Iris pigment epithelial cell (primary cell): ENCODE measurements at places on chromosomes 7 and 10.
A peak's percentile ranks its signal among the peaks of the same experiment; 100 is the strongest.

DNA sequence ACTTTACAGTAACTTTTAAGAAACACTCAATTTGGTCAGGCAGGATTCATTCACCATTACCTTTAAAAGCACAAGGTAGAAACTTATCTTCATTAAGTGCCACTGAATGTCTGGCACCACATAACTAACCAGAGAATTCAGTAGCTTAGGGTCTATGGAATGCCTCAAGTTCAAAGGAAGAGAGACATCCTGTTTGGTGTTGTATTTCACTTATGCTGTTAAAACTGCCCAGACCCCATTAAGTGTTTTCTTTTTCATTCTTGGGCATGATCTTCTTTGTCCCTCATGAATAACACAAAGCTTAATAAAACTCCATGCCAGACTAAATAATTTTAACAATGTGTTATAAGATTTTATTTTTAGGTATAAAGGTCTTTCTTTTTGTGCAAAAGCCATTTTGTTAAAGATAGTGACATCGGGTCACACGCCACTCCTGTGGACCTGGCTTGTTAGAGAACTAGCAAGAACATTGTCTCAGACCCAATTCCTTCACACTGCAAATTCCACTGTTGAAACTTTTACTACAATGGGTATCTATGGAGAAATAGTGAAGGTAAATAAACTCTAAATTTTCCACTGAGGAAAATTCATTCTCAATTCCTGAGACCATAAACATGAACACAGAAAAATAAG is 221.0 kb downstream of the TWIST1 start:
- peak; percentile 36 for DNase-seq

DNA sequence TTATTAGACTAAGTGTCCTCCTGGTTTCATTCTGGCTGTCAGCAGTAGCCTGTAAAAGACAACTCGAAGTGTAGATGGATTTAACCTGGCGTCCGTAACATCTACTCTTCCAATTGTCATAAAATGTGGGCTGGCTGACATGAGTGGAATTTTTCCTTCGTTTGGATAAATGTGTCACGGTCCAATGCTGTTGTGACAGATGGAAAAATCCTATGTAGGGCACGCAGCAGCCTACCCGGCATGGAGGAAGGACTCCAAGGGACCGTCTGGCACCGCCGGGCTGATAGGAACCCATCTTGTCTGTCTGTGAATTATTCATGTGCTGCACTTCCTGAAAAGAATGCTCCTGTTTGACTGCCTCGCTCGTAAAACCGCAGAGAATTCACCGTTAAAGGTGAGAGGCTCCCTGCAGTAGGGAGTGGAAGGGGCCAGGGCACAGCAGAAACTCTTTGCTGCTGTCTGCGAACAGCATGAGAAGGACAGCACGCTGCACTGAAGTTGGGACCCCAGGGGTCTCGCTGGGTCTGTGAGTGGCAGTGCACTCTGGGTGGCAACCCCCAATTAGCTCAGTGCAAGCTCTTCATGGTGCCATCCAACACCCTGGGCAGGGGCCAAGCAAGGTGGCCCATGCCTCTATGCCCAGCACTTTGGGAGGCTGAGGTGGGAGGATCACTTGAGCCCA is 1.6 kb upstream of the ORAI2 start:
- DNase-seq, result no peak

GRCh38 chr7:14769261-14769660 is 133.3 kb downstream of the DGKB start:
- DNase-seq, result no peak

GRCh38 chr10:51862149-51862548 is 162.8 kb upstream of the CSTF2T start:
- DNase-seq, result no peak

- DNase-seq, result peak; percentile 82
Measured at GRCh38 chr7:36165059-36165458, 12.0 kb downstream of the EEPD1 start.

GRCh38 chr7:44291066-44291732 is 34.2 kb downstream of the CAMK2B start:
- DNase-seq, result peak; percentile 75

- DNase-seq, result no peak
Measured at GRCh38 chr7:45171946-45172345, 14.4 kb downstream of the RAMP3 start.

GRCh38 chr7:74173074-74173473 is 1.1 kb upstream of the EIF4H start:
- no peak for DNase-seq

GRCh38 chr7:34735526-34735925 is 77.5 kb downstream of the NPSR1 start:
- DNase-seq, result no peak

GRCh38 chr10:77359950-77360520 is 277.6 kb downstream of the KCNMA1 start:
- no peak for DNase-seq

GRCh38 chr7:117445206-117445605 is 17.9 kb upstream of the ASZ1 start:
- peak; percentile 38 for DNase-seq

- DNase-seq, result no peak
Measured at GRCh38 chr7:141128506-141128905, 54.6 kb downstream of the TMEM178B start.

- DNase-seq, result no peak
Measured at GRCh38 chr10:102727037-102727818, 12.8 kb downstream of the SFXN2 start.

DNA sequence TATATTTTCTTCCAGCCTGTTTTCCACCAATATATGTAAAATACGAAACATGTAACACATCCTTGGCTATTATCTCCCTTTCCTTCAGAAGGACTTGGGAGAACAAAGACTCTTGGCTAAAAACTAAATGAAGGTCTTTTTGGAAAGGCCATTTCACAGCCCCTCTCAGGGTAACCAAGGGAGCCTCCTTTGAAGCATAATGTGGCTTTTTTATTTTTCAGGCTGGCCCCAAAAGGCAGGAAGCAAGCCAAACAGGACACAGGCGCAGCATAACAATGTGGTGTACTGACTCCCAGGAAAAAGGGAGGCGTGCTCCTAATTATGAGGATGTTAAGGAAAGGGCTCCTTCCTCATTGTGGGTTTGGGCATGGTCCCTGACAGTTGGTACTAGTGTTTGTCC is 30.3 kb upstream of the CCSER2 start:
- DNase-seq, result no peak

DNA sequence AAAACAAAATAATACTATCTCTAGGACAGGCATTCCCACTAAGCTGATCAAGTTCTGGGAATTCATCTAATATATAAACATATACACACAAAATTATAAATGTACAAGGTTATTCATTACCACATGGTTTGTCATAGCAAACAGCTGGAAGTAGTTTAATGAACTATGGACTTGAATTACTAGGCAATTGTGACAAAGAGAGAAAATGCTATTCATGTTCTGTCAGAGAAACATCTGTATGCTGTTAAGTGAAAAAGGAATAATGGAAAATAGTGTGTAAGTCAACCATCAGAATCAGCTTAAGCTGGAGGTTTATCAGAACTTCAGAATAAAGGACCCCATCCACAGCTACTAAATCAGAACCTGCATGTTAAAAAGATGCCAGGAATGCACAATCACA is 2.8 kb downstream of the ZNF248 start:
- DNase-seq, result no peak

- DNase-seq, result peak; percentile 83
Measured at GRCh38 chr7:147400221-147400689, 1190.3 kb upstream of the C7orf33 start.

GRCh38 chr7:1129431-1129830 is 30.6 kb downstream of the ZFAND2A start:
- no peak for DNase-seq

- DNase-seq, result peak; percentile 96
Measured at GRCh38 chr7:102874166-102874829, 38.5 kb upstream of the LRRC17 start.
